Stimulated activated CD4-positive, alpha-beta T cell treated with anti-CD3 and anti-CD28 coated beads, Interleukin-1b, Interleukin-23, amount 100 ng/mL, for 1 hour (primary cell): ENCODE measurements at places on chromosomes 7 and 10.
A peak's percentile ranks its signal among the peaks of the same experiment; 100 is the strongest.

GRCh38 chr7:2232766-2233520 is at the start of gene MAD1L1:
TSS of gene MAD1L1 (minus strand) at chr7:2232945. CDS start at chr7:2230133, 2,812 bp downstream.
- DNase-seq, result peak; percentile 74

DNA sequence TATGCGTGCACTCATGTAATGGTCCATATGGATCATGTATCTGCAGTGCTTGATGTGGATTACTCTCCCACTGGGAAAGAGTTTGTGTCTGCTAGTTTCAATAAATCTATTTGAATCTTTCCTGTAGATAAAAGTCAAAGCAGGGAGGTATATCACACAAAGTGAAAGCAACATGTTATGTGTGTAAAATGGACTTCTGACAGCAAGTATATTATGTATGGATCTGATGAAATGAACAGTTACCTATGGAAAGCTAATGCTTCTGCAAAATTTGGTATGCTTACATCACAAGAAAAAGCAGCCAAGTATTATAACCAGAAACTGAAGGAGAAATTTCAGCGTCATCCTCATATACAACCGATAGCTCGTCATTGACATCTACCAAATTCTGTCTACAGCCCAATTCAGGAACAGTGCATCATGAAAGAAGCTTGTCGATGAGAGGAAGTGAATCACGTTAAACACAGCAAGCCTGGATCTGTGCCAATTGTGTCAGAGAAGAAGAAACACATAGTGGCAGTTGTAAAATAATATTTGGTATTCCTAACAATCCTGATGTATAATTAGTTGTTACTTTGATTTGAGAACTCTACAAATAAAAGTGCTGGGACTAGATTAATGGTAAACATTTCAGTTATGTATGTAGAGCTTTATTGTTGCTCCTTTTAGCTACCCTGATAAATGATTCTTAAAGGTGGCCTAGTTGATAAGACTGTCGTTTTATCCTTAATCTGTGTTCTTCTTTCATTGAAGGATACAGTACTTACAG is 14.2 kb upstream of the SYPL1 start:
- DNase-seq, result peak; percentile 16

- no peak for DNase-seq
Measured at GRCh38 chr10:50623663-50624412, at the start of gene SGMS1. TSS of gene SGMS1 (minus strand) at chr10:50623956. CDS start at chr10:50344114, 279,842 bp downstream.

- no peak for DNase-seq
Measured at GRCh38 chr7:1794888-1795542, 124.9 kb downstream of the ELFN1 start.

GRCh38 chr10:90784771-90785170 is 73.1 kb downstream of the HTR7 start:
- DNase-seq, result no peak
